ENCODE measurements at places on chromosomes 3 and 15.

- no peak for DNase-seq
Measured at GRCh38 chr3:136932523-136932922, 25.3 kb upstream of the IL20RB start.

GRCh38 chr15:72058585-72058984, 59.4 kb downstream of the MYO9A start:
- DNase-seq = no peak

DNA sequence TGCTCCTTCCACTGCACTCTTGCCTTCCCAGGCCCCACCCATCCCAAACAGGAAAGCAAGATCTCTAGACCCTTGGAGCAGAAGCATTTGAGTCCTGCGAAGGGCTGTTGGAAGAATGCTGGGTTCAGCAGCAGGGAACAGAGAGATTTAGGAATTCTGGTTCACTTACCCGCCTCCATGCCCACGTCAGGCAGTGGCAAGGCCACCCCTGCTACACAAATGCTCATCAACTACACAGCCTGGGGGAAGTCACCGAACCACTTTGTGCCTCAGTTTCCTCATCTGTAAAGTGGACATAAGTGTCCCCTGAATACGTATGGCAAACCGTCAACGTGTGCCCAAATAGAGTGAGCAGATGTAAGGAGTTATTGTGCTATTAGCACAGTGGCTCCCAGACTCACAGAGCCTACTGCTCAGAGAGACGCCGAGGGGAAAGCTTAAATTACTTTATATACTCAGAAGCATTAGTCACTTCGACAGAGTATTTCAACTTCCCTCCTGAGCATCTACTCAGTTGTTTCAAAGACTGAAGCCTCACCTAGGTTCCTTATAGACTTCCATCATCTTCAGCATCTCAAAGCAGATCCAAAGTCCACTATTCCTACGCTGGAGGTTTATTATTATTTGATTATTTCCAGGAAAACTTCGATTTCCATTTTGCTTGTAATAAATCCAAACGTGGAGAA, 905 bp downstream of the HOMER2 start:
- no peak for DNase-seq

- no peak for DNase-seq
Measured at GRCh38 chr3:56488812-56489600, 20.7 kb upstream of the ERC2 start.

GRCh38 chr3:110811050-110811449, 260.6 kb upstream of the NECTIN3 start:
- no peak for DNase-seq

DNA sequence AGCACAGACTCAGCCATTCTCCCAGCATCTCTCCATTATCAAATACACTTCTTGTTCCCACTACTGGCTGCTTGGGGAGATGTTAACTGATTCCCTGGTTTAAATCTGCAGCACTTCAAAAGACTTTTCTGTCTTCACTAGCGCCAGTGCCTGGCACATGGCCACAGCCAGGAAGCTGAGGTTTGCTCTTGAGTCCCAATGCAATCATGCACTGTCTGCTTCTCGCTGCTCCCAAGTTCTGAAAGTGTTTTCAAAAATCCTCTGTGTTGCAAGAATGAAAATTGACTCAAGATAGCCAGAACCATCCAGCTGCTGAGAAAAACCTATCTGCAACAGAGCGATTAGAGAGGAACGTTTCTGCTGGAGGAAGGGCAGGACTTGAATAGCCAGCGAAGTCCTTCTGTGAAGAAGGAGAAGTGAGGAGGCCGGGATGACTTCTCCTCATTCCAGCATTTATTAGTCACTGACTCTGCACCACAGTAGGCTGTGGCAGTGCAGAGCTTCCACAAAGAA, 358.4 kb upstream of the NR2F2 start:
- no peak for DNase-seq

- no peak for DNase-seq
Measured at GRCh38 chr15:63283126-63283525, 5.7 kb downstream of the APH1B start.

- no peak for DNase-seq
Measured at GRCh38 chr3:159936541-159936940, 52.1 kb upstream of the IL12A start.

DNA sequence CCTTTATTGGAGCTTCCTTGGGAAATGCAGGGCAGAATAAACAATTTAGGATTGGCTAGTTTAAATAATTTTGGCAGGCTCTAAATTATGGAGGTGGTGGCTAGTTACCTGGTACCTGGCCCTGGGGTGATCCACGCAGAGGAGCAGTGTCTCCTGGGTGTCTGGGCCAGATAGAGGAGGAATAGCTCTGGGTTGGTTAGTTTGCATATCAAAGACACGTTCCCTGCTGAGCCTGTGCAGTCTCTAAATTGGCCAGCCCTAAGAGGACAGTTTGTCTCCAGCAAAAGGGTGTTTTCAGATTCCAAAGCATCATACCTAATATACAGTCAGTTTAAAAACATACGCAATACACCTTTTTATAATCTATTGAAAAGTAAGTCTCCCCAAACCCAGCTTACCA, 333.3 kb upstream of the TPM1 start:
- DNase-seq = no peak

GRCh38 chr3:72154391-72155335, 369.7 kb upstream of the PROK2 start:
- no peak for DNase-seq

GRCh38 chr3:153897842-153898241, 223.3 kb upstream of the ARHGEF26 start:
- no peak for DNase-seq

GRCh38 chr3:196207159-196207832, 3.9 kb downstream of the ZDHHC19 start:
- DNase-seq = no peak

- no peak for DNase-seq
Measured at GRCh38 chr3:28243424-28244106, 2.1 kb downstream of the CMC1 start.

GRCh38 chr15:81895723-81896122, 150.1 kb downstream of the MEX3B start:
- no peak for DNase-seq

DNA sequence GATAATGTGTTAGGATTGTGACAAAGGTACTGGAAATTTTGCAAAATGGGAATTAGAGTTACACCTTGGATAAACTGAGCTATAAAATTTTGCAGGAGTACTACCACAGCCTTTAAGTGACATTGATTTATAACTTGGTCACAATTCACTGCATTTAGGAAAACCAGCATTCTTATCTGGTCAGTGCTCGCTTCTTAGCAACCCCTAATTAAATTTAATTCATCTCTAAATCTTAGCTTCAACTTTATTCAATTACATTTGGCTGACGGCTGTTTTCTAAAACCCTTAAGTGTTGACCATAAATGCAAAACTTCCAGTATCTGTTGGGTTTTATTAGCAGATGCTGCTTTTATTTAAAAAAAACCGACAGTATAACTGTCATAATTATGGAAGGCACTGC, 31.3 kb downstream of the TFRC start:
- no peak for DNase-seq

GRCh38 chr3:184236636-184237035, 7.3 kb downstream of the VWA5B2 start:
- DNase-seq = no peak

DNA sequence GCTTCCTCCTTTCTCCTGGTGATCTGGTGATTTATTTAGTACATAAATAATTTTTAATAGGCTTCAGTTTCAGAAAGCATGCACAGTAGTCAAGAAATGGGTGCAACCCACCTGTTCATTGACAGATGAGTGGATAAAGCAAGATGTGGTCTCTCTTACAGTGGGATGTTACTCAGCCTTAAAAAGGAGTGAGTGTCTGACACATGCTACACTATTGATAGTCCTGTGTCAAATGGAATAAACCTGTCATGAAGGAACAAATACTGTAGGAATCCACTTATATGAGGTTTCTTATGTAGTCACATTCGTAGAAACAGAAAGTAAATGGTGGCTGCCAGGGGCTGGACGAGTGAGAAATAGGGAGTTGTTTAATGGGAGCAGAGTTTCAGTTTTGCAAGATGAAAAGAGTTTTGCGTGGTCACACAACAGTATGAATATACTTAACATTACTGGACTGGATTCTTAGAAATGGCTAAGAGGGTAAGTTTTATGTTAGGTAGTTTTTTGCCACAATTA, 56.0 kb upstream of the PPARG start:
- no peak for DNase-seq

DNA sequence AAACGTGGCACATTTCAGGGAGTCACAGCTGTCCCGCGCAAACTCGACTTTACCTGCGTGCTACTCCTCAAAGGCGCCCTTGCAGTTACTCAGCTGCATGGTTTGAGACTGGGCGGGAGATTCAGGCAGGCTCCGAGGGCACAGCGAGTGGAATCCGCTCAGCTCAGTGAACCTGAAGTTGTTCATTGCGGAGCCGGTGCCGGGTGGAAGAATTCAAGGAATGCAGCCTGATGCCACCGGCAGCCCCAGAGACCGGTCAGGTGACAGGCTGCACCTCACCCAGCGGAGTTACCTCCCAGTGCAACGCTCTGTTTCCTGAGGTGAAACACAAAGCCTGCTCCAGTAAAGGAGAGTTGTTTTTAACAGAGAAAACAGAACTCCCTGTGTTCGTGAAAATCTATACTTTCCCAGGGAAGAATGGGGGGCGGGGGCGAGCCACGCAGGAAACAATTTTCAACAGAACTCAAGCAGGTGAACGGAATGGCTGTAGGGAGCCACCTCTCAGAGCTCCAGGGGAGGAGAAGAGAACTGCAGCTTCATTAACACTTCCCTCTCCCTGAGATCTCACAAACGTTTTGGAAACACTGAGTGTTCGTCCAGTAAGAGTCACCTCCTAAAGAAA, 3.8 kb downstream of the VEPH1 start:
- DNase-seq = no peak

DNA sequence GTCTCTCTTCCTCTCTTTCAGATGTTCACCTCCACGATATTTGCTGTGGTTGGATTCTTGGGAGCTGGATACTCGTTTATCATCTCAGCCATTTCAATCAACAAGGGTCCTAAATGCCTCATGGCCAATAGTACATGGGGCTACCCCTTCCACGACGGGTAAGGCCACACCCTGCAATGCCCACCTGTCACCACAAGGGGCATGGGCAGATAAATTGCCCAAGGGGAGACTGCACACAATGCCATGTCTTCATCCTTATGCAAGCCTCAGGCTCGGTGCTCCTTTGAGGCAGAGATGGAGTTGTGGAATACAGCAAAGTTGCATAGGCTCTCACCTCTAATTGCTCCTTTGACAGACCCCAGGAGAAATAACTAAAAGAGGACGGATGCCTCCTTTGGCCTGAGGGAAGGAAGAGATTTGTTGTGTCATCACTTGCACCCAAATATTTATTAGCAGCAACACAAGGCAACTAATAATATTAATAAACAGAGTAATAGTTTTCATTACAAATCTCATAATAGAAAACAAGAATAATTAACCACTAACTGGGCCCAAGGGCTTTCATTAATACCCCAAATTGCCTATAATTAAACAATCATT, 13.2 kb downstream of the TM4SF4 start:
- peak; percentile 34 for DNase-seq

DNA sequence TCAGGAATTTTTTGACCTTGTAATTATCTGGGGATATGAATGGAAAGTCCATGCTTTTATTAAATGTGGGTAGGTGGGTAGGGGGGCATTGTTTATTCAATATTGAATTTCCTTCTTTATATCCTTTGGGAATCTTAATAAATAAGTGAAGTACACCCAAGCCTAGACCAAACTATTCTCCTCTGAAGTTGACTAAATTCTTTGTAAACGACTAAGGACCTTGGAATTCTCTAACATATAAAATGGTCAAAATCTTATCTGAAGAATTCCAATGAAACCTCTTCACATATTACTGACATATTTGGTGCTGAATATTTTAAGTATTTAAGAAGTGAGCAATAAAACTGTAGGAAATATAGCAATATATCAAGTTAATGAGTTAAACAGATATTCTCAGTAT, 1432.1 kb upstream of the GBE1 start:
- DNase-seq = no peak

- no peak for DNase-seq
Measured at GRCh38 chr3:46865031-46865507, 1.8 kb upstream of the MYL3 start.

GRCh38 chr3:58013973-58014649, 5.9 kb downstream of the FLNB start:
- DNase-seq = peak; percentile 35

DNA sequence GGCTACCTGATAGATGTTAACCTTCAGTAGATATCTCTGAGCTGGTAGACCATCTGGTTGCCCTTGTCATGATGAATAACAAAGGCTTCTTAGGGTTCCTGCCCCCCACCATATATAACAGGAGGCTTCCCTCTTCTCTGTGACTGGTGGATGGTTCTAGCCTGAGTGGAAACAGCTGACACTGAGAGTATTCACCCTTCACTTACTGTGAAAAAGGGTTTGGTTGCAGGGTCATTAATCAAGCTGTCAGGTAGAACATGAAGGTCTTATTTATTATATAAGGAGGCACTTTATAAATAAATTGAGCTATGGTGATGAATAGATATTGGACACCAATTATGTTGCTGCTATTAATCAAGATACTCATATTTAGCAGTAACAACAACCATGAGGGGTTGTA, 58.6 kb downstream of the CACNA2D3 start:
- DNase-seq = no peak

DNA sequence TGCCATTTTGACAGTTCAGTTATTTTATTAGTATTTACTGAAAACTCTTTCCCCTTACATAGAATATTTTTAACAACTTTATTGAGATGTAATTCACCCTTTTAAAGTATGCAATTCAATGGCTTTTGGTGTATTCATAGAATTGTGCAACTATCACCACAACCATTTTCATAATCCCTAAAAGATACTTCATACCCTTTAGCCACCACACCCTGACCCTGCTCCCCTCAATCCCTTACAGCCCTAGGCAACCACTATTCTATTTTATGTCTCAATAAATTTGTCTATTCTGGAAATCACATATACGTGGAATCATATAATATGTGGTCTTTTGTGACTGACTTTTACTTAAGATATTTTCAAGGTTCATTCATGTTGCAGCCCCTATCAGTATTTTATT, 29.7 kb downstream of the TEX9 start:
- DNase-seq = no peak

DNA sequence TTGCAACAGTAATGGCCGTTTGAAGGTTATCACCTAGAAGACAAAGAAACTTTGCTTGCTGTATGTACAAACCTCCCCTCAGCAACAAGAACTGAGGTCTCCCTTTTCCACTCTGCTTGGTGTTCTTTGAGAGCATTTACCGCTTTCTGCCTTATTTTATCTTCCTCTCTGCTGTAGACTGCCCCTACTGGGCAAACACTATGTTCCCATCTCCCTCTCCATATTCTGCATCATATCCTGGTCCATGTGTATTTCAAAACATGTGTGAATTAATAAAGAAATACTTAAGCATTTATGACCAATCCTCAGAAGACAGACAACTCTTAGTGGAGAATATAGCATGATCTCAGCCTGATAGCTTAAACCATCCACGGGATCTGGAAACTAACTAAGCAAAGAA, 64.4 kb downstream of the ATP13A5 start:
- no peak for DNase-seq

Data from H4 (cell line).